K562 (cell line): ENCODE measurements at places on chromosomes 5 and 9. TPM values are rescaled to one million over a fixed set of nuclear protein-coding genes. Genes with fewer than 3 reads are reported as not detected.

DNA sequence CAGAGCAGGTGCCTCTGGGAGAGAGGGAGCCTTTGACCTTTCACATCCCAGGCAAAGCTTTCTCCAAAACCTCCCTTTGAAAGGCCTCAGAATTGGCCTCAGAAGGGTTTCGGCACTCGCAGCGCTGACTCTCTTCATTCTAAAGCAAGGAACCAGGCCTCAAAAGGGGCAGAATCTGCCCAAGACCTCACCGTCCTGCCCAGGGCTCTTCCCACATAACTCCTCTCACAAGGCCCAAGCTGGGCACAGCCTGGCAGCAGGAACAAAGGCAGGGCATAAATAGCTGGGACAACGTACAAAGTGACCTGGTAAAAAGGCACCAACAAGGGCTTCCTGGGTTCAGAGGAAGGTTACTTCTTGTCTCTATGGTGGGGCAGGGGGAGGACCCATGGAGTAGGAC is 166.3 kb upstream of the FSTL4 start:
- DNase-seq = no peak

GRCh38 chr5:128284236-128284635 is 200.7 kb downstream of the SLC12A2 start:
- DNase-seq = no peak

- no peak for DNase-seq
Measured at GRCh38 chr9:76906647-76906975, 697 bp upstream of the PRUNE2 start.

DCTN3 gene
- total RNA-seq = 51.0 and 53.4 TPM in 2 replicates

DNA sequence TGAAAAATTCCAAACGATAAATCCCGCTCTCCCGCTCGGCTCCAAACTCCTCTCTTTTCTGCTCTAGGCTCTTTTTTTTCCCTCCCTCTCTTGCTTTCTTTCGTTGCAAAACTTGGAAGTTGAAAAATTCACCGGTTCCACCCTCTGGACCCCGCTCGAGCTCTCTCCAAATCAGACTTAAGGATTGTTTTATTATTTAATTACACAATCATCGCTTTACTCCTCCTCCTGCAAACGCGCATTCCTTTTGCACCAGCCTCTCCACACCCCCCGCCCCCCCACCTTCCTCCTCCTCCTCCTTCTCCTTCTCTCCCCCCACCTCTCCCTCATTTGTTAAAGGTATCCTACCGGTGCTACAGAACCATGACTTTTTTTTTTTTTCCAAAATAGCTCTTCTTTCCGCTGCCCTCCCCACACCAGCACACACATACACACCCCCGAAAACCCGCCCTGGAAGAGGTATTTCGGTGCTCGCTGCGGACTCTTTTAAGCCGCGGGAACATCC is 535 bp upstream of the NFIB start:
- peak; percentile 70 for DNase-seq

IGFBPL1 gene
- total RNA-seq = not detected in 2 replicates

- no peak for DNase-seq
Measured at GRCh38 chr9:114913656-114914055, 16.7 kb downstream of the TNFSF8 start.

DNA sequence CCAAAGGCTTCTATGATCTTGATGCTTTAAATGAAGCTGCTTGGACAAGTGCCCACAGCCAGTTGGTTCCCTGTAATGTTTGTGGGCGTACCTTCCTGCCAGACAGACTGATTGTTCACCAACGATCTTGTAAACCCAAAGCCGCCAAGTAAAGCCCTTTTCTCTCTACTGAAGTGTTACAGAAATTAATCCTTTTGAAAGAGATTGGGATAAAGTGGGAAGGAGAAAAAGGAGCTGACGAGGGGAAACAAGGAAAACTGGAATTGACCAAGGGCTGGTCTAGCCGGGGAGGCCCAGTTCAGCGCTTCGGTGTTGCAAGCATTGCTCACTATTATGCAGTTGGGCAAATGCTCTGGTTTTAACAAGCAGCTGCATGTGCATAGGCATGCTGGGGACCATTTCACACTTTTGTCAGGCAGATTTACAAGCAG is 53.2 kb downstream of the ZNF474 start:
- no peak for DNase-seq

DNA sequence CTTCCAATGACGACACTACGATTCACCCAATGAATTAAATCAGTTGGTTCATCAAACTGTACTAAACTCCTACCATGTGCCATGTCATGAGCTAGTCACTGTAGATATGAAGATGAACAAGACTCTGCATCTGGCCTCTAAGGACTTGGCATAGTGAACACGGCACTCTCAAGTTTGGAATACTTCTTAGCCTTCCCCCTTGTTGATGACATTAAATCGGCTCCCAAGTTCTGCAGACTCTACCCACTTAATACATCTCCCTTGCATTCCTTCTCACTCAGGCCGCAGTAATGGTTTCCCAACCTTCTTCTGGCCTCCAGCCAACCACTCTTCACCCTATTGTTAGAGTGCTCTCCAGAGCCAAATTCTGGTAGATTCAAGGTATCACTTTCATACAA is 184.7 kb downstream of the MAPKAP1 start:
- DNase-seq = no peak

- DNase-seq = no peak
Measured at GRCh38 chr5:30832519-30832918, 361.0 kb upstream of the CDH6 start.

EDIL3 gene
- 0.09 and 0.11 TPM in 2 replicates for total RNA-seq

- no peak for DNase-seq
Measured at GRCh38 chr9:505741-506059, 291.0 kb downstream of the DOCK8 start.
